Left renal cortex interstitium (tissue), 4 donors: ENCODE measurements at places on chromosomes 3 and 15. TPM values are rescaled to one million over a fixed set of nuclear protein-coding genes. Genes with fewer than 3 reads are reported as not detected.

TERC gene
- not detected for polyA plus RNA-seq

DNA sequence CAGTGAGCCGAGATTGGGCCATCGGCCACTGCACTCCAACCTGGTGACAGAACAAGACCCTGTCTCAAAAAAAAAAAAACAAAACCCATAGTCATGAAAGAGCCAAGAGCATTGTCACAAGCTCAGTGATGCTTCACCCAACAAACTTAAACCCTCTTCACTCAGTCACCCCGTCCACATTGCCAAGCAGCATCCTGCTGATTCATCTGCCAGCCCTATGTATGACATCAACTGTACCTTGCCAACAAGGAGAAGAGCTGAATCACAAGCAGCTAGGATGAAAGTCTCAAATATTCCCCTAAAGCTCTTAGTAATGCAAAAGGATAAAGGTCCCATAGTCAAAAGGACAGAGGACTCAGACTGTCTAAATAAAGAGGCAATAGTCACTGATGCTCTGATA lies 90.0 kb downstream of the ANO10 start:
- DNase-seq = no peak

DNA sequence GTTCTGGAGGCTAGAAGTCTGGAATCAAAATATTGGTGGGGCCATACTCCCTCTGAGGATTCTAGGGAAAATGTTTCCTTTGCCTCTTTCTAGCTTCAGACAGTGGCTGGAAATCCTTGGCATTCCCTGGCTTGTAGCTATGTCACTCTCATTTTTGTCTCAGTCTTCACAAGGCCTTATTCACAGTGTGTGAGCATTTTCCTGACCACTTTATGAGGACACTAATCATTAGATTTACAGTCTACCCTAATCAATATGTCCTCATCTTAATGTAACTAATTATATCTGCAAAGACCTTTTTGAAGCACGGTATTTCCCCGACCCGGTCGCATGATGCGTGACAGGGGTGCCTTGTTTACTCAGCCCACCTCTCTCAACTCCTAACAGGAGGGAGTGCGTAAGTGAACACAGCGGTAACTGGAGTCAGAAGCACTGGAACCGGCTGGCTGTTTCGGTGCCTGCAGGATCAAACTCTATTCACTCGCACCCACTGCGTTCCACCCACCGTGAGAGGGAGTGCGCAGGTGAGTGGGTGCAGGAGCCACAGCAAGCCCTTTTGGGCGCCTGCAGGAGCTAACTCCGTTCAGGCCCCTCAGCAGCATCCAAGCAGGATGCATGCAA lies 155.0 kb downstream of the EPHA3 start:
- no peak for DNase-seq

DNA sequence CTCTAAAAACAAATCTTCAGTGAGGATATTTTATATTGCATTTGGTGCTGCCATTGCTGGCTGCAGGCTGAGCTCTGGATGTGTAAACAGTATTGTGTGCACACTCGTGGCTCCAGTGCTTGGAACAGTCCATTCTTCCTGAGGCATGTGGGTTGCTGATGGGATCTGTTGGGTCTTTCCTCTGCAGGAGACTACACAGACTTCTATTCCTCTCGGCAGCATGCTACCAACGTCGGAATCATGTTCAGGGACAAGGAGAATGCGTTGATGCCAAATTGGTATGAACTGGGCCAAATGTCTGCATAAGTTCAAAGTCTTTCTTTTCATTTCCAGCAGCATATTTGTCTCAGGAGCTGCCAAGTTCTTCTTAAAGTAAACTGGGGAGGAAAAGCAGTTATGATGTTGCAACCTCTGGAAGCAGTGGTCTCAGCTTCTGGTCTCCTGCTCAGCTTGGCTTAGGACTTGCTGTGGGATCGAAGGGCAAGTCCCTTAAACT lies 9.3 kb downstream of the FAH start:
- DNase-seq = no peak

- no peak for DNase-seq
These were observed 95.2 kb downstream of the SPATA16 start for GRCh38 chr3:173045770-173046382.

DNA sequence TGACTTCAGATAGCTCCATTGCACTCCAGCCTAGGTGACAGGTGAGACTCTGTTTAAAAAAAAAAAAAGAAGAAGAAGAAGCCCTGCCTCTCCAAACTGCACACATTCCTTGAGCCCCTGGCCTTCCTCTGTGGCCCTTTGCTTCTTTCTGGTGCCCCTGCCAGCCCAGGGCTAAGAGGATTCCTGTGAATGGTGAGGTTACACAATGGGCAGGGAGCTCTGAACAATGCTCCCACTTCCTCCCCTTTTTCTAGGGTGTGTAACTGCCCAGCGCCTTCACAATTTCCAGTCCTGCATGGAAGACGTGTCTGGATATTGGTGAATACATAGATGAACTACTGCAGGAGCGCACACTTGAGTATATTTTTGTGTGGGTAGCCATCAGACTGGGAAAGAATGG lies 3.6 kb upstream of the AMOTL2 start:
- DNase-seq = no peak

DNA sequence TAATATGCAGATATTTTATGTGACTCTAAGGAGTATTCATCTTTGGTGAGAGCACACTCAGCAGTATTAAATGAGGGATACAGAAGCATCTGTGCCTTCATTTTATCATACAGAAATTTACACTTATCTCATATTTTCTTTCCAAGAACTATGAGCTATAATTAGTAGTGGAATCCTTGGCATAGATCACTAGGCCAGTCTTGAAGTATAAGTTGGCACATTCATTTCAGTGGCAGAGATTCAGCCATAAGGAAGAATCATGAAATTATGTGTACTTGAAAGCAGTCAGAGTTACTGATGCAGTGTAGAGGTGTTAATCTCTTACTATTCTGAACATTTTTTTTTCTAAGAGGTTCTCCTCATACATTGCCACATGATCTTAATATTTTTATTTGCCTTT lies 393.6 kb upstream of the GOLIM4 start:
- DNase-seq = no peak

ISG20 gene
- 1.6 TPM for polyA plus RNA-seq

DNA sequence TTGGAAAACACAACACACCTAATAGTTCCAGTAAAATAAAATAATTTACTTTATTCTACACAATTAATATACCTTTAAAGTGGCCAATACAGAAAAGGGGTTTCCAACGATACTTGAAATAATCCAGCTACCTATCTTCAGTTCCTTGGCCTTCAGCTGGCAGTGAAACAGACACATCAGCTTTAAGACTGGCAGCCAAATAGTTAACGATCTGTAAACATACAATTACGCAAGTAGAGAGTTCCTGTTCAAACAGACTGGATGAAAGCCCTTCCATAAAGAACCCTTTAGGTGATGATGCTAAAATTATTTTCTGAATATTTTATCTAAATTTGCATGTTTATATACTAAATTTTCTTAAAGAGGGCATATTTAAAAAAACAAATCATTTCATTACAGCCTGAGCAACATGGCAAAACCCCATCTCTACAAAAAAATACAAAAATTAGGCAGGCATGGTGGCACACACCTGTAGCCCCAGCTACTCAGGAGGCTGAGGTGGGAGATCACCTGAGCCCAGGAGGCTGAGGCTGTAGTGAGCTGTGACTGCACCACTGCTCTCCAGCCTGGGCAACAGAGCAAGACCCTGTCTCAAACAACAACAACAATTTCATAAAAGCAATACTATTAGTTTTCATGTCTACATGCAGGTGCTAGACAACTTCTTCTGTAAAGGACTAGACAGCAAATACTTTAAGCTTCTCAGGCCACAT lies 12.9 kb downstream of the DYNC1LI1 start:
- no peak for DNase-seq

RBPMS2 gene
- 13.1 TPM for polyA plus RNA-seq

C15orf39 gene
- 7.7 TPM for polyA plus RNA-seq

GRCh38 chr3:139355476-139355875 lies 11.7 kb downstream of the MRPS22 start:
- no peak for DNase-seq

GRCh38 chr15:70017801-70018200 lies 79.9 kb downstream of the TLE3 start:
- DNase-seq = no peak

DNA sequence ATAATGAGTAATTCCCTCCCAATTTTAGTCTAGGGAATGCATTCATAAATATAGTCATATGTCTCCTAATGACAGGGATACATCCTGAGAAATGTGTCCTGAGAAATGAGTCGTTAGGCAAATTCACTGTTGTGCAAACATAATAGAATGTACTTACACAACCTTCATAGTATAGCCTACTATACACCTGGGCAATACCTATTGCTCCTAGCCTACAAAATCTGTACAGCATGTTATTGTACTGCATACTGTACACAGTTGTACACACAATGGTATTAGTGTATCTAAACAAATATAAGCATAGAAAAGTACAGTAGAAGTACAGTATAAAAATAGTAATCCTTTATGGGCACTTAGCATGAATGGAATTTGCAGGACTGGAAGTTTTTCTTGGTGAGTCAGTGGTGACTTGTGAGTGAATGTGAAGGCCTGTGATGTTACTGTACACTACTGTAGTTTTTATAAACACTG lies 6.6 kb downstream of the DTWD1 start:
- DNase-seq = no peak

GRCh38 chr3:196246612-196247308 lies 30.4 kb downstream of the SLC51A start:
- no peak for DNase-seq

DNA sequence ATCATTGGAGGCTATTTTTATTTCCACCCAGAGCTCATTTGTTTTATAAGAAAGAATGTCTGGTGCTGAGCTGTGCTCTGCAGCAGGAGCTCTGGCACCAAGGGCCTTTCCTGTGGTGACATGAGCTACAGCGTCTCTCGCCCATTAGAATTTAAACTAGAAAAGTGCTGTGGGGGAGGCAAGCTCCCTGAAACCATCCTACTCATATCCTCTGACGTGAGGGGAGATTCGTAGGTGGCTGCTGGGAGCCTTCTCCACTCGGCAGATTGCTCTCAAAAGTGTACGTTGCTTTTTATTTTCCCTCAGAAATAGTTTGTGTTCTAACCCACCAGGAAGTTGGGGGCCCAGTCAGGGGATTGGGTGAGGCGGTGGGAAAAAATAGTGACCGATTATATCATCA lies 76.3 kb upstream of the ARHGEF3 start:
- peak; percentile 40 for DNase-seq

DNA sequence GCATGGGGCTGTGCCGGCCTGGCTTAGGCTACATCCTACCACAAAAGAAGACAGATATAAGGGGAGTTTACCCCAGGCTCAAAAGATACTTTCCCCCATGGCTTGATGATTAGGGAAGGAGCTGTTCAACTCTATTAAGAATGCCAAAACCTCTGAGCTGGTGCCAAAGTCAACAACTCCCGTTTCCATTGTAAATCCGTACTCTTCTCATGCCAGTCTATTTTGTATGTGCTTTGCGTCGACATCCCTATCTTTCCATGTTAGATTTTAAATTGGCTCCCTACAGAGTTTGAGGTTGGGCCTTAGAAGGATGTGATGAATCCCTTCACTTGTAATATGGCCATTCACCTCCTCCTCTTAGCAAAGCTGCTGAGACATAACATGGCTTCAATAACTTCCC lies 46.9 kb downstream of the RLBP1 start:
- DNase-seq = no peak

TRH gene
- polyA plus RNA-seq = 0.25 TPM

- DNase-seq = no peak
These were observed 4.7 kb upstream of the FEM1B start for GRCh38 chr15:68272721-68273271.

DUOX1 gene
- polyA plus RNA-seq = 5.2 TPM

GRCh38 chr15:73165844-73166243 lies 113.6 kb downstream of the NEO1 start:
- no peak for DNase-seq

GRCh38 chr3:99895703-99896441 lies 78.2 kb downstream of the CMSS1 start:
- DNase-seq = no peak

GRCh38 chr3:7876741-7877297 lies 624.8 kb upstream of the LMCD1 start:
- DNase-seq = no peak

DNA sequence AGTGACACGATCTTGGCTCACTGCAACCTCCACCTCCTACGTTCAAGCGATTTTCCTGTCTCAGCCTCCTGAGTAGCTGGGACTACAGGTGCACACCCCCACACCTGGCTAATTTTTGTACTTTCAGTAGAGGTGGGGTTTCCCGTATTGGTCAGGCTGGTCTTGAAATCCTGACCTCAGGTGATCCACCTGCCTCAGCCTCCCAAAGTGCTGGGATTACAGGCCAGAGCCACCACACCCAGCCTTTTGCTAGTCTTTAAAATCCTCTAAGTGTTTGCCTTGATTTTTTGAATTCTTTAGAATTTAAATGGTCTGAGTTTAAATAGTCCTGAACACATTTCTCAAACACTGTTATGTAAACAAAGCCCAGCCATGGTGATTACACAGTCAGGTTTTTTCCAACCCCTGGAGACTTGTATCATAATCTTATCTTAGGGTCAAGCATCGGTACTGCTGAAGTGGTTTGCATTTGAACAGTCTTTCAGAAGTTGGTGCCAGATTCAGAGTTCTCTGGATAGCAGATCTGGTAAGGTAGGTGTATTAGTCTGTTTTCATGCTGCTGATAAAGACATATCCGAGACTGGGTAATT lies 28.2 kb upstream of the PIAS1 start:
- no peak for DNase-seq

GABPB1 gene
- polyA plus RNA-seq = 31.0 TPM

ERC2 gene
- 3.4 TPM for polyA plus RNA-seq

GRCh38 chr3:129606636-129607390 lies at the start of gene PLXND1:
PLXND1 (minus strand) TSS chr3:129606676; CDS start chr3:129606639, 37 bp downstream.
- DNase-seq = no peak

DNA sequence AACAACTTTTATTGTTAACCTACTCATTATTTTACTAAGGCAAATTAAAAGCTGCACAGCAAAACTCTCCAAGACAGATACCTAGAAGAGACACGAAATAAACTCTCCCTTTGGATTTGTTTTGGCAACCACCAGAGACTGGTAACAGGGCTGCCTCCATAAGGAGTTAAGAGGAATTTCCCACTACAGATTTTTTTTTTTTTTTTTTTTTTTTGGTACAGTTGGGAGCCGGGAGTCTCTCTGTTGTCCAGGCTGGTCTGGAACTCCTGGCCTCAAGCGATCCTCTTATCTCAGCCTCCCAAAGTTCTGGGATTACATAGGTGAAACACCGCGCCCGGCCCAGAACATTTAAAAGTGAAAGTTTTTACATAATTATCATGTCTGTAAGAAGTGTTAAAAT lies 73.6 kb upstream of the VGLL4 start:
- no peak for DNase-seq
